ENCODE measurements at places on chromosomes 3 and 15.
A peak's percentile ranks its signal among the peaks of the same experiment; 100 is the strongest.

- DNase-seq, result peak; percentile 29
Measured at GRCh38 chr15:52486003-52486996, 42.4 kb downstream of the MYO5A start.

GRCh38 chr15:94354655-94355054 is 123.3 kb downstream of the MCTP2 start:
- no peak for DNase-seq

DNA sequence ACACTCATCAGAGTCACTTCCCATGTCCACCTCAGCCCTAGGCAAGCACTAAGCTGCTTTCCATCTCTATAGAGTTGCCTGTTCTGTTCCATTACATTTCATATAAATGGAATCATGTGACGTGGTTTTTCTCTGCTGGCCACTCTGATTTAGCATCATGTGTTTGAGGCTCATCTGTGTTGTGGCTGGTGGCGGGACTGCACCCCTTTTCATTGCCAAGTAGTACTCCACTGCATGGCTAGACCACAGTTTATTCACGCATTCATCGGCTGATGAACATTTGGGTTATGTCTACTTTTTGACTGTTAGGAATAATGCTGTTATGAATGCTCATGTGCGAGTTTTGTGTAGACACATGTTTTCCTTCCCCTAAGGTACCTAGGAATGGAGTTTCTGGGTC is 114.9 kb downstream of the TMEM266 start:
- DNase-seq, result no peak

- DNase-seq, result no peak
Measured at GRCh38 chr15:65952391-65953053, 83.2 kb downstream of the RAB11A start.

- DNase-seq, result no peak
Measured at GRCh38 chr3:139715743-139716360, 38.1 kb upstream of the NMNAT3 start.

DNA sequence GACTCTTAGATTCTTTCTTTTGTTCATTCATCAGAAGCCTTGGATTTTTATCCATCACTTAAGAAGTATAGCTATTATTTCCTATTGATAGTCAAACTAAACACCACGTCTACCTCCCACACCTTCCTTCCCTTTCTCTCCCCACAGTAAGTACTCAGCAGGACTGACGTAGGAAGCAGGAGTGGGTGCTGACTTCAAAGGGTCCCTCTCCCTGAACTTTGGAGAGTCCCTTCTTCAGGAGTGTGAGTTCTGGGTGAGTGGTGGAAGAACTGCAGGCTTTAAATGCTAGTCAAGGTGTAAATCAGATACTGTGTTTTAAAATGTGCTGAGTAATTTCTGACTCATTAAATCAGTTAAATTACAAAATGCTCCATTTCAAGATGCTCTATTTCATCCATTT is 126.5 kb upstream of the BFSP2 start:
- DNase-seq, result no peak

DNA sequence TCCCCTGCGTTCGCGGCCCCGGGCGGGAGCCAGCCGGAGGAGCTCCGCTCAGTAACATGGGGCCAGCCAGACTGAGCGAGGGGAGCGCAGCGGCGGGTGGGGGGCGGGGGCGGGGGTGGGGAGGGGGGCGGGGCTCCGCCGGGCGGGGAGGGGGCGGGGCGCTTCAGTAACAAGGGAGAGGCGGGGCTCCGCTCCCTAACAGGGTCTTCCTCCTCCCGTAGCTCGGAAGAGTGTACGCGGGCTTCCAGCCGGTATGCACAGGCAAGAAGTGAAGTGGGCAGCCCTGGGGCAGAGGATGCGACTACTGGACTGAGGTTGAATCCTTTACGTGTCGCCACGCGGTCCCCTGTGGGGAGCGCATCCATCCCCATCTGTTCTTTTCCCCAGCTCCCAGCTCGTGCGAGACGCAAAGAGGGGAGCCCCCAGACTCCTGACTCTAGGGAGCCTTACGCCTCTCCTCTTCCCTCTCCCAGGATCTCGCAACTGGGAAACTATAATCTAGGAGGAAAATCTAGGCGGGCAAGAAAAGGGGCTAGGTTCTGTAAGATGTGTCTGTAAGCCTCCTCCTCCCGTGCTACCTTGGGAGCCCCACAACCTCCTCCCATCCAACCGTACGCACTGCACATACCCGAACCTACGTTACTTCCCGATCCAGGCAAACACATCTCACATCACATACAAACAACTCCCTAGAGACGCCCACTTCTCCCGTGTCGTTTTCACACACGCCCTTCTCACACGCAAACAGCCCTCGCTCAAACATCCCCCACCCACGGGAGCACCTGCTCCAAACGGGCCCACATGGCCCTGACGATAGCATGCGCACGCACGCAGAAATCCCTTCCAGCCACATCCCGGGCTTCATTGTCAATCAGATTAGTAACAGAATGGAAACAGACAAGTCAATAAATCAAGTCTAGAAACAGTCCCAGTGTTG is at the start of gene SHF:
SHF (minus strand) TSS at position 73 of the 937 bp plus-strand sequence; CDS start at position 58, 15 bp downstream.
- DNase-seq, result peak; percentile 76

DNA sequence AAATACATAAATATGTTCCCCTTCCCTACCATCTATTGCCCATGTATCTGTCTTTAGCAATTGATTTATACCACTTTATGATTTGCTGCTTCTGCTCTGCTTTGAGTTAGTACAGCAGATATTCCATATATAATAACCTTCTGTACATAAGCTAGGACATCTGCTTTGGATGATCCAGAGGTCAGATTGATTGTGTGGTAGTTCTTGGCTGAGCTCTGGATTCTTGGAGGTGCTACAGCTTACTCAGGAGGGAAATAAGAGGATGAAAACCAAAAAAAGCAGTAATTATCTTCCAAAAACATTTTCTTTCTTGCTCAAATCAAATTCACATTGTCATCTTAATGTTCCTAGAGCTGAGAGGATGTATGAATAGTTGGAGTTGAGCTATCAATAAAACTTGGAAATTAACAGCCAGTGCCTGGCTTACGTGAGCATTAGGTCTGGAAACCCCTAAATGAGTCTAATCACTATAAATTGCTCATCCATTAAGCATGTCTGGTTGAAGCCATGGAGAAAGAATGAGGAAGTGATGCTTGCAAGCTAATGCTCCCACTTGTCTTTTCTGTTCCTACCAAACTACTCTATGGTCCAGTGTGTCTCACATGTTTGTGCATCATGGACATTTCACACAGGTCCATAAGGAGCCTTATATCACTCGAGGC is 36.3 kb upstream of the TMEM42 start:
- no peak for DNase-seq

- no peak for DNase-seq
Measured at GRCh38 chr3:18217507-18218174, 207.5 kb downstream of the SATB1 start.

- no peak for DNase-seq
Measured at GRCh38 chr15:57746786-57747185, 40.3 kb downstream of the POLR2M start.

- no peak for DNase-seq
Measured at GRCh38 chr3:81927811-81928210, 166.4 kb upstream of the GBE1 start.

DNA sequence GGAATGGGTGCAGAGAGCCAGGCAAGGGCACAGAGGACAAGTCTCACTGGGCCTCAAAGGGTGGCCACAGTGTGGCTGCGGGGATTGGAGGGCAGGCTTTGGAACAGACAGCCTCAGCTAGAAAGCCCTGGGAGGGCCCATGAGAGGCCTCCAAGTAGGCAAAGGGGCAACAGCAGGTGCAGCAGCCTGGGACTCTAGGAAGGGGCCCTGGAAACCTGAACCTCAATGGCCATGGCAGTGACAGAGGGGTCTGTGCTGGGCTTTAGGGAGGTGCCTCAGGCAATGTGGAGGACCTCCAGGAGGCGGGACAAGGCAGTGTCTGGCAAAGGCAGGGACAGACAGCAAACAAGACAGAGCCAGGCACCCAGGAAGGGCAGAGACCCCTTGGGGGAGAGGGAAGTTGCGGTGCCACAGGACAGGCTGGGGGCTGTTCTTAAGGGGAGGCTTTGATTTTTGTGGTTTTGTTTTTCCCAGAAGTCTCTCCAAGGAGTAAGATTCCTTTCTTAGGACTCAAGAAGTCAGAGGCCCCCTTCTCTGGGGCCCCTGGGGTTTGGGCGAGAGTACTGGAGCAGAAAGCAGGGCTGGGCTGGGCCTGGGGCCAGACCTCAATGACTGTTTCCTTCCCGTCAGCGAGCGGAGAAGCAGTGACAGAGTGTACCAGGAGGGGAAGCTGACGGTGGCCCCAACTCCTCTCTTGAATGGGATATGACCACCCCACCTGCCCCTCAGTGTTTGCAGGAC is 9.7 kb downstream of the STOML1 start:
- DNase-seq, result peak; percentile 58

GRCh38 chr3:193655831-193656433 is 62.9 kb downstream of the OPA1 start:
- DNase-seq, result no peak

GRCh38 chr3:157501863-157502262 is 1.4 kb downstream of the VEPH1 start:
- no peak for DNase-seq

- no peak for DNase-seq
Measured at GRCh38 chr3:62559831-62560445, 186.6 kb upstream of the FEZF2 start.

DNA sequence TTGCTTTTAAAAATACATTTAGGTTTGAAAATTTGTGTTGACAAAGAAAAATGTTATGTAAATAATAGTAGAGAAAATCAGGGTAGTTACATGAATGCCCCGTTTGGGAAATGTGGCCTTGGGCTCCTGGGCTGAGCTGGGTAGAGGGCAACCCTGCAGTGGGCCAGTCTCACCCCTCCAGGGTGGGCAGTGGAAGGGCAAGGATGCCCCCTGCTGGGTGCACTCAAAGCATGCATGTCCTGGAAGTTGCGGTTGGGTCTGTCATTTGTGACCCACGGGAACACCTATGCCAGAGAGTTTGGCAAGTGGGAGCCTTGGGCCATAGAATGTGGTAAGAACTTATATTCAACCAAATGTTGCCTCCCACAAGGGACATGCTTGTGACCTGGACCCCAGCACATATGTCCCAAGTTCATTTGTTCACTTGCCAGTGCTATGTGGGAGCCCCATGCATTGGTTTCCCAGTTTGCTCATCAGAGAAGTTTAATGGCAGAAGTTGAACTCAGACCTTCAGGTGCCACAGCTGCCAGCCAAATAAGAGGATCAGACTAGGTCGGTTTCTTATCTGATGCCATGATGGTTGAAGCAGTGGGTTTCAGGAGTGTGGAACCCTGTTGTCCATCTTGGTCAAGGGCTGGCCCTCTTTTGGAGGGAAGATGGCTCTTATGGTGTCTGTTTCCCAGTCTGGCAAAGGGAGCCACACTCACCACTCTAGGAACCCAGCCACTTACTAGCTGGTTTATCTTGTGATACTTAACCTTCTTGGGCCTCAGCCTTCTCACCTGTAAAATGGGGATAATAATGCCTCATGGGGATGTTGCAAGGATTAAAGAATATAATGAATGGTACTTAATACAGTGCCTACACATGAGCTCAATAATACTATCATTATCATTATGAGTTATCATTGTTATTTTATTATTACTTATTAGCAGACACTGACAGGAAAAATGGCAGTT is 2.5 kb upstream of the PLCB2 start:
- DNase-seq, result no peak

DNA sequence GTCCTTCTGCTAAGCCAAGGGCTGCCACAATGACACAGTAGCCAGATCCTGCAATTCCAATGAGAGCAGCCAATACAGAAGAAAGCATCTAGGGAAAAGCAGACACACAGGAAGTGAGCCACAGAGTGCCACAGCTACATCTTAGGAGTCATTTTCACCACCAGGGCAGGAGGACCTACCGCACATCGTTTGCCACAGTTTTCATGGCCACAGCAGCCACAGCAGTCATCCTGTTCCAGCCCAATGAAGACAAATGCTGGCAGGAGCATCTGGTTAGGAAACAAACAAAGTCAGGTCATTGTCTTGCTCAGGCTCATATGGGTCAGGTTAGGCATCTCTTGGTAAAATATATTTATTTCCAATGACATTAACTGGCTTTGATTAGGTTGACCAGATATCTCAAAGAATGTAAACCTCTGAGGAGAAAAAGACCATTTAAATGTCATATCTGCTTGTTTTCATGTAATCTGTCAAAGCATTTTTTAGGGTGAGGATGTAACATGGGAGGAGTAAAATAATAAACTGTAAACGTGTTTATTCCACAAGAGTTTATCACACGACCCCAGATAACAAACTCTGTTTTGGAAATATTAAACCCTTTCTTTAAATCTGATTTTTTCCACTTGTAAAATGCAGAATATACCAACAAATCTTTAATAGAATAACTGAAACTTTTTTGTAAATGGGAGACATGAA is 1.8 kb downstream of the TM4SF1 start:
- no peak for DNase-seq

GRCh38 chr3:139751789-139752188 is 74.0 kb upstream of the NMNAT3 start:
- no peak for DNase-seq

DNA sequence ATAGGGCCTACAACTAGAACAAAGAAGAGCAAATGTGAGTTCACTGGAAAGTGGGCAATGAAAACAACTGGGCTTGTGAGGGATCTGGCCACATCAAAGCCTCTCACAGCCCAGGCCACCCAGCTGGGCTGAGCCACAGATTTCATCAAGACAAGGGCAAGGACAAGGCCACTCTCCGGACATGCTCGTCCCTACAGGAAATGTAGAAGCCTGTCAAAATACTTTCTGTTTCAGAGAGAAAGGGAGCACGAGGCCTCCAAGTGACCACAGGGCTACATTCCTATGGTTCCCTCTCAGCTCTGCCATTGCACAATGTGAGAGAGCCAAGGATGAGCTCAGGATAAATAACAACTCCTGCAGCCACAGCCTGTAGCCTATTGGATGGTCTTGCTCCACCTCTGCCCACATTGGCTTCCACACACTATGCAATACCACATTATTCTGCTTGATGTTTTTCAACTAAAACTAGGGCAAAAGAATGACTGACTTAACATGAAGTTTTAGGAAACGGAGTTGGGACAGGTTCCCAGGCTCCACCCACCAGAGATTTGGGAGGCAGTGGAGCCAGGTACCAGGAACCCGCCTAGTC is 12.1 kb downstream of the TBC1D2B start:
- peak; percentile 59 for DNase-seq

All from amygdala (tissue), 56 donors.